ENCODE measurements at places on chromosomes 5 and 9. TPM values are rescaled to one million over a fixed set of nuclear protein-coding genes. Genes with fewer than 3 reads are reported as not detected.

The PLAC8L1 gene
- 0.74 TPM for total RNA-seq

The FOXD4 gene
- not detected for total RNA-seq

The RHOBTB3 gene
- total RNA-seq: 0.39 TPM

The PCDHB10 gene
- not detected for total RNA-seq

The PCDH12 gene
- 1.3 TPM for total RNA-seq

The F2RL1 gene
- 0.09 TPM for total RNA-seq

The TTC23L gene
- total RNA-seq: not detected

GRCh38 chr5:30808996-30809395, 384.5 kb upstream of the CDH6 start:
- no peak for DNase-seq
- H3K36me3 ChIP-seq: no peaks in the 10 kb centered on the region
- H3K4me1 ChIP-seq: no peaks in the 10 kb centered on the region
- H3K27me3 ChIP-seq: no peaks in the 10 kb centered on the region

GRCh38 chr9:72133365-72134035, 15.7 kb upstream of the GDA start:
- DNase-seq: no peak
- H3K27ac ChIP-seq: no peak overlapping the region
- no peak overlapping the region for H3K4me3 ChIP-seq
- no peaks in the 10 kb centered on the region for H3K36me3 ChIP-seq

DNA sequence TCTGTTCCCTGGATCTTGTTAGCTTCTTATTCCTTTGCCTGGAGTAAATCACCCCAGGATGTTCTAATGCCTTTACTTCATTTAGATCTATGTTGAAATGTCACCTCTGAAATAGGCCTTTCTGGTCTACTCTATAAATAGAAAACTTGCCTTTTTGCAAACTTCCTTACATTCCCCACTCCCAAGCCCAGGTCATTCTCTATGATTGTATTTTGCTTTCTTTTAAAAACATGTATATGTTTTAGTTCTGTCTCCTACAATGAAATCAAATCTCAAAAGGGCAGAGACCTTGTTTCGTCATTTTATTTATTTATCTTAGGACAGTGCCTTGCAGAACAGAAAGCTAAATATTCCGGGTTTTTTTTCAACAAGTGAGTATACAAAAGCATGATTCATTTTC, 1657.7 kb upstream of the C9orf72 start:
- no peaks in the 10 kb centered on the region for H3K36me3 ChIP-seq
- DNase-seq: no peak
- no peaks in the 10 kb centered on the region for H3K27me3 ChIP-seq
- no peak overlapping the region for H3K4me3 ChIP-seq
- no peaks in the 10 kb centered on the region for H3K4me1 ChIP-seq

GRCh38 chr5:165152058-165152457, 1646.6 kb downstream of the MAT2B start:
- H3K27me3 ChIP-seq: no peaks in the 10 kb centered on the region
- DNase-seq: no peak
- no peaks in the 10 kb centered on the region for H3K36me3 ChIP-seq
- H3K27ac ChIP-seq: no peak overlapping the region
- H3K4me1 ChIP-seq: no peaks in the 10 kb centered on the region

DNA sequence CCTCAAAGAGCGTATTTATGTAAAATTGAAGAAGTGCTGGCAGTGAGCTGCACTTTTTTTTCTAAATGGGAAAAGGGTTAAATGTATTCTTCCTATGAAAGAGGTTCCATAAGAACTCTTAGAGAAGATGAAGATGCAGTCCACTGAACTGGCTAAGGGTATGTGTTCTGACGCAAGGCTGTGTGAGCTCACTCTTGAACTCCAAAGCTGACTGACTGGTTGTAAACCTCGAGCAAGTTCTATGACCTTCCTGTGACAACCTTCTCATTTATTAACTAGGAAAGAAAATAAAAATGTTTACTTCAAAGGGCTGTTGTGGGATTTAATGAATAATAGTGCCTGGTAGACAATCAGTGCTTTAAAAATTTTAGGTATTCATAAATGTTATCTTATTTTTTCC, 46.7 kb downstream of the POC5 start:
- peaks cover 35% of the 10 kb centered on the region for H3K36me3 ChIP-seq
- peaks cover 52% of the 10 kb centered on the region for H3K4me1 ChIP-seq
- H3K4me3 ChIP-seq: no peak overlapping the region
- no peak for DNase-seq

- no peak for DNase-seq
- H3K4me3 ChIP-seq: no peak overlapping the region
- H3K36me3 ChIP-seq: no peaks in the 10 kb centered on the region
- no peak overlapping the region for H3K27ac ChIP-seq
Measured at GRCh38 chr5:146884066-146884626, 5.6 kb upstream of the PPP2R2B start.

GRCh38 chr5:45696206-45696836, at the start of gene HCN1:
HCN1 (minus strand) TSS chr5:45696380.
- peaks cover 11% of the 10 kb centered on the region for H3K27me3 ChIP-seq
- no peak within 1 kb of the TSS for H3K27ac ChIP-seq
- H3K4me3 ChIP-seq: no peak within 1 kb of the TSS
- peaks cover 2% of the 10 kb centered on the region for H3K4me1 ChIP-seq

- peaks cover 48% of the 10 kb centered on the region for H3K4me1 ChIP-seq
- no peaks in the 10 kb centered on the region for H3K27me3 ChIP-seq
- H3K4me3 ChIP-seq: no peak overlapping the region
- H3K27ac ChIP-seq: no peak overlapping the region
- no peak for DNase-seq
Measured at GRCh38 chr5:10600626-10601245, 36.9 kb downstream of the ANKRD33B start.

GRCh38 chr5:159106569-159107282, 7.0 kb upstream of the EBF1 start:
- H3K27ac ChIP-seq: peak overlapping the region; percentile 38
- peaks cover 70% of the 10 kb centered on the region for H3K27me3 ChIP-seq
- DNase-seq: peak; percentile 48

DNA sequence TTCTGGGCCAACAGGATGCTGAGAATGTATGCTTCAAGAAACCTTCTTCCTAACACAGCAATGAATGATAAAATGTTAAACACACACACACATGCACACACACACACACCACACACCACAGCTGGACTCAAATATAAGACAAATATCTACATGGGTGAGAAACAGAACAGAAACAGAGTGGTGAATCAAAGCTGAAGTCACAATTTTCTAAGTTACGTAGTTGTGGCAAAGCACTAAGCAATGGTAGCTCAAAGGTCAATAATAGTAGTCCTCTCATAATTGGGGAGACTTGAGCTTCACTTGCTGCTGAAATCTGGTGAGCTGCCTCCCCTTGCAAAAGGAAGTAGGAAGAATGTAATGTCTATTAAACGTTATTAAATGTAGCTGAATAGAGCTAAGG, 33.7 kb upstream of the ITGA1 start:
- peaks cover 22% of the 10 kb centered on the region for H3K27me3 ChIP-seq
- DNase-seq: no peak
- no peak overlapping the region for H3K27ac ChIP-seq
- H3K4me3 ChIP-seq: no peak overlapping the region
- peaks cover 14% of the 10 kb centered on the region for H3K4me1 ChIP-seq
- H3K36me3 ChIP-seq: no peaks in the 10 kb centered on the region

GRCh38 chr9:37953206-37953774, 49.4 kb upstream of the SLC25A51 start:
- H3K27me3 ChIP-seq: no peaks in the 10 kb centered on the region
- no peak for DNase-seq
- no peaks in the 10 kb centered on the region for H3K36me3 ChIP-seq
- H3K4me1 ChIP-seq: peaks cover 30% of the 10 kb centered on the region
